ENCODE measurements at places on chromosomes 11 and 22.

GRCh38 chr22:28346308-28346707, 333.3 kb downstream of the TTC28 start:
- no peak for DNase-seq

DNA sequence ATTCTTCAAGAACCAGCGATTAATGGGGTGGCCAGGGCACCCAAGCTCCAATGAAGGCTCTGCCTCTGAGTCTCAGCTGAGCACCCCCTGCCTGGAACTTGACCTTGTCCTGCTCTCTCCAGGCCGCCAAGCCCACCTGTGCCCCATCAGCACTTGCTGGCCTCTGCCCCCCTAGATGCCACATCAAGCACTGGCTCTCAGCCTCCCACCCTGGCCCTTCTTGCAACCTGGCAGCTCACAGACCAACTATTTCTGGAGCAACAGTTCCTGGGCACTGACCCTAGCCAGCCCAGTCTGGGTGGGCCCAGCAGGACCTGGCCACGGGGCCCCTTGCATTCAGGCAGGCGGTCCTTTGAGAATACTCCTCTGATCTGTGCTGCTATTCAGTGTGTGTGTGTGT, 98.8 kb upstream of the PITPNB start:
- DNase-seq, result no peak

DNA sequence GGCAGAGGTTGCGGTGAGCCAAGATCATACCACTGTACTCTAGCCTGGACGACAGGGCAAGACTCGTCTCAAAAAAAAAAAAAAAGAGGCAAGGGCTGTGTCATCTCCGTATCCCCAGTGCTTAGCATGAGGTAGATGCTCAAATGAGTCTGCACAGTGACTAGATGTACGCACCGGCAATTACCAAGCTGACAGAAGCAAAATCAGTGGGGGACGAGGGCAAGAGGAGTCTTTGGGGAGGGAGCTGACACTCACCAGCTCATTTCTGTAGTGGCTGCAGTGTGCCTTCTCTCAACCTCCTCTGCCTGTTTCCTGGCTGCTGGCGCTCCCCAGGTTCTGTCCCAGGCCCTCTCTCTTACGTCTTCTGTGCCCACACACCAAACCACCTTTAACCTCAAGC, 69.9 kb downstream of the PACSIN2 start:
- DNase-seq, result no peak

DNA sequence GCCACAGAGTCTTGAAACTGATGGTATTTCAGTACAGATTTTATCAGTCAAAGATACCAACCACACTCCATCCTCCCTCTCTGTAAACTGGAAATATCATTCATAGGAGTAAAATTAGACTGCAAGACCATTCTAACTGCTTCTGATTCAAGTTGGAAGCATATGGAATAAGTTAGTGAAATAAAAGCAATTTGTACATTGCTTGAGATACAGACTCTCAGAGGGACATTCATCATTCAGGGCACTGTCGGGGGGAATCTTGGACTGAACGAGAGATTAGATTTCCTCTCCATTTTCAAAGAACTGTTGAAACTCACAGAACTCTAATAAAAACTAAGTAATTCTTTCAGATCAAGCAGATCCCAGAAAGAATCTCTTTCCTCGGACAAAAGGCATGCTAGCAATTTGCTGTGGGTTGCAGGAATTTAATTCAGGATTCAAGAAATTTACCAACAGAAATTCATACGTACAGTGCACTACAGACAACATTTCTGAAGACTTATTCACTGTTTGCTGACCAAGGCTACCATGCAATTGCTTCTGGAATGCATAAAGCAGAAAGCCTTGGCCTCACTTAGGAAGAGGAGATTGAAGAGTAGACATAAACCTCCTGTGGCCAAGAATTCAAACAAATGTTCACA, 34.1 kb downstream of the PAMR1 start:
- DNase-seq, result no peak

GRCh38 chr11:121886996-121887395, 229.0 kb downstream of the BLID start:
- DNase-seq, result no peak

DNA sequence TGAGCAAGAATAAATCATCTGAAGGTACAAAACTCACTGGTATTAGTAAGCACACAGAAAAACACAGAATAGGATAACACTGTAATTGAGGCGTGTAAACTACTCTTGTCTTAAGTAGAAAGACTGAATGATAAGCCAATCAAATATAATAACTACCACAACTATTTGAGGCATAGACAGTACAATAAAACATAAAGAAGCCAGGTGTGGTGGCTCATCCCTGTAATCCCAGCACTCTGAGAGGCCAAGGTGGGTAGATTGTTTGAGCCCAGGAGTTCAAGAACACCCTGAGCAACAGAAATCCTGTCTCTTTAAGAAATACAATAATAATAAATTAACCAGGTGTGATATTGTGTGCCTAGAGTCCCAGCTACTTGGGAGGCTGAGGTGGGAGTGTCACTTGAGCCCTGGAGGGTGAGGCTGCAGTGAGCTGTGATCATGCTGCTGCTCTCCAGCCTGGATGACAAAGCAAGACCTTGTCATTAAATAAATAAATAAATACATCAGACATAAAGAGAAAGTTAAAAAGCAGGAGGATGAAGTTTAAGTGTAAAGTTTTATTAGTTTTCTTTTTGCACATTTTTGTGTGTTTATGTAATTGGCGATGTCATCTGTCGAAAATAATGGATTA, 390.6 kb downstream of the DYNC2H1 start:
- no peak for DNase-seq
